Stimulated activated CD4-positive, alpha-beta T cell treated with anti-CD3 and anti-CD28 coated beads, Interleukin-1b, Interleukin-23, amount 100 ng/mL, for 1 hour (primary cell): ENCODE measurements at places on chromosomes 6 and 20.

- DNase-seq = no peak
Observed at GRCh38 chr6:79436241-79436640, 101.0 kb downstream of the LCA5 start.

DNA sequence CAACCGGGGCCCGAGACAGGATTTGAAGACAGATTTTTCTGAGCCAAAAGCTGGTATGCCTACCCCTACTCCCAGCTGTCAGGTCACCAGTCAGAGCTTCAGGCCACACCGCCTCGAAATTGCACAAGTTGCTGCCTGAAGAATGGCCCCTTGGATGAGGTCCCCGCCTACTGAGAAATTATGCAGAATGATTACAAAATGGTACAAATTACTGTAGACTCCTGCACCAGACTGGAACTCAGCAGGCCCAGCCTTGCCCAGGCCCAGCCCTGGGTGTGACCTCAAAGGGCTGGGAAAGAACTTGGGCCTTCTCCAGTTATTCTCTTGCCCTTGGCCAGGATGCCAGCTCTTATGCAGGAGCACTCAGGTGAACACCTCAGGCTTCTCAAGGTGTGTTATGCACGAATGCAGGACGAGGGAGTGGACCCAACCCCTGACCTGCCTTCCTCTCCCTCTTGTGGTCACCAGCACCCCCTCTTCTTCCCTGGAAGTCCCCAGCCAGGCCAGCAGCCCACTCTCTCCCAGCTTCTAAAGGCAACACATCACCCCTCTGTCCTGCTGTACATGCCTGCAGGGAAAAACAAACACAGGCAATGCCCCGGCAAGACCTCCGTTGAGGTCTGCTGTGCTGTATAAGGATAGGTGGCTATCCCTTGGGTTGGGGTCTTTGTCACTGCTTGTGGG is 88.7 kb upstream of the NAA20 start:
- no peak for DNase-seq

DNA sequence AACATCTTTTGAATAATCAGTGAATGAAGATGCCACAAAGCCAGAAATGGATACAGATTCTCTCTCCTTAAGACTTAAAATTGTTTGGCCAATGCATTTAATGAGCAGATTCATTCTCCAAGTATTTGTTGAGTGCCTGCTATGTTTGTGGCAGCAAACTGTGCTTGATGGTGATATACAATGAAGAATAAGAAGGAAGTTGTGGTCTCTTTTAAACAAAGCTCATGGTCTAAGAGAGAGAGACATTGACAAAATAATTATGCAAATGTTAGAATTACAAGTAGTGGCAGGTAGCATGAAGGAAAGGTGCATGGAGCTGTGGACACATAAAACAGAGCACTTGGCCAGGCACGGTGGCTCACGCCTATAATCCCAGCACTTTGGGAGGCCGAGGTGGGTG is 28.3 kb downstream of the NFATC2 start:
- no peak for DNase-seq

DNA sequence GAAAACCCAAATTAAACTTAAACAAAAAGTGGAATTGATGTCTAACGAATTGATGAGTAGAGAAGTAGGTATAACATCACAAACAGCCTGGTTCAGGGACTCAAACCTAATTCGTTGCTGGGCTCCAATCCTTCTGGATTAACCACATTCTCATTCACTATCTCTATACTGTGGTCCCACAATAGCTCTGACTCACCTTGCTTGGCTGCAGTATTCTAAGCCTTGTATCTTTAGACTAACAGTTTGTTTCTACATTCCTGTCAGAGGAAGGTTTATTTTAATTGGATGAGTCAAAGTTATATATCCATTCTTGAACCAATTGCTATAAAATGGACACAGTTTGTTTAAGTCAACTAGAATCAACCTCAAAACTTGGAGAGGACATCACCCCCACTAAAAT is 530.5 kb upstream of the PTCHD4 start:
- no peak for DNase-seq

DNA sequence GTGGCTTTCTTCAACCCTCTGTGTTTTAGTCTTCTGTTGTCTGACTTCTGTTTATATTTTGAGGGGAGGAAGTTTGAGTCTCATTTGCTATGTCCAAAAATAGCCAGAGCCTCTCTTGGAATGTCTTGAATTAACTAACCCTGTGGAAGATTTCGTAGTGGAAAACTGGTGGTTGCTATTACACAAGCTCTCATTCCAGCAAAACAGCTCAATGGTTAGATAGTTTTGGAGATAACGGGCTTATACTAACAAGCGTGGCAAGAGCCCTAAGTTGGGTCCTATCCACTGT is 1.6 kb downstream of the CCN2 start:
- no peak for DNase-seq

DNA sequence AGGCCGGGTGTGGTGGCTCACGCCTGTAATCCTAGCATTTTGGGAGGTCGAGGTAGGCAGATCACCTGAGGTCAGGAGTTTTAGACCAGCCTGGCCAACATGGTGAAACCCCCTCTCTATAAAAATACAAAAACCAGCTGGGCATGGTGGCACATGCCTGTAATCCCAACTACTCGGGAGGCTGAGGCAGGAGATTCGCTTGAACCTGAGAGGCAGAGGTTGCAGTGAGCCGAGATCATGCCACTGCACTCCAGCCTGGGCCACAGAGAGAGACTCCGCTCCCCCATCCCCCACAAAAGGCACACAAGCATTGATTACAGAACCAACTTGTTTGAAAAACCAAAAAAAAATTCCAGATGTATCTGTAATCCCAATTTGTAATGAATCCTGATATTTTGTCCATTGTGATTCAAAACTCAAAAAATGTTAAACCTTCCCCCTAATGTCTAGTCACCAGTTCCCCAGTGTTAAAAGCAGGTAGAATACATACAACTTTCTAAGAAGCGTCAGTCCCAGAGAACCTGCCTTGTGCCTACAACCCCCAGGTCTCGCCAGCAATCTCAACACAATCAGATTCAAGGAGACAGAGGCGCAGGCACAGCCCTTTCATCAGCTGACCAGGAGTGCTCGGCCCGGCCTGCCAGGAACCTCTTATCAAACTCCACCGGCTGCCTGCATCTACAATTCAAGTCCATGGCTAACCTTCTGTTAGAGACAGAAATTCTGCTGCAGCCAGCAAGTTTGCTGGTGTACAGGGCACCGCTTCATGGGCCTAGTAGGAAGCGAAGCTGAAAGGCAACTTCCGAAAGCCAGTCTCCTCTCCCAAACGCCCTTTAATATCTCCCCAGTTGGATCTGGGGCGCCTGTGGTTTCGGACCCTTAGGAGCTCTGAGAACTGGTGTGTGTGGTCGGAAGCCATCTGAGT is 2.1 kb downstream of the EZR start:
- no peak for DNase-seq

- DNase-seq = no peak
Observed at GRCh38 chr6:99822741-99823512, 171.1 kb downstream of the MCHR2 start.

GRCh38 chr6:53658992-53659391 is 6.6 kb downstream of the KLHL31 start:
- no peak for DNase-seq

DNA sequence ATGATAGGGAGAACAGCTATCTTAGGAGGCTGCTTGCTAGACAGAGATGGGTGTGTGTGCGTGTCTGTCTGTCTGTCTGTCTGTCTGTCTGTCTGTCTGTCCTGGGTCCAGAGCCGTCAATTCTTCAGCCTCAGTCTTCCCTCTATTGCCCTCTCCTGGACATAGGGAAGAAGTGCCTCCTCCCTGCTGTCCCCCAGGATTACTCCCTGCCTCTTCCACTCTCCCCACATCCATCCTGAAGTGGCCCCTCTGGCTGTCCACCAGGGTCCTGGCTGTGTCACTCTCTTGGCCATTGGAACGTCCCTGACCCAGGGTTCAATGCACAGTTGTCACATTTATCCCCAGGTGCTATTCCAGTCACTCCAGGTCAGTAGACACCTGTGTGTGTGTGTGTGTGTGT is 10.2 kb downstream of the TREML2 start:
- no peak for DNase-seq

GRCh38 chr20:22823119-22823518 is 212.0 kb upstream of the SSTR4 start:
- no peak for DNase-seq

GRCh38 chr6:71444222-71444621 is 155.6 kb downstream of the OGFRL1 start:
- no peak for DNase-seq

- DNase-seq = no peak
Observed at GRCh38 chr20:57378646-57379262, 12.4 kb upstream of the RBM38 start.

GRCh38 chr6:44534291-44534690 is 146.8 kb downstream of the CDC5L start:
- no peak for DNase-seq

DNA sequence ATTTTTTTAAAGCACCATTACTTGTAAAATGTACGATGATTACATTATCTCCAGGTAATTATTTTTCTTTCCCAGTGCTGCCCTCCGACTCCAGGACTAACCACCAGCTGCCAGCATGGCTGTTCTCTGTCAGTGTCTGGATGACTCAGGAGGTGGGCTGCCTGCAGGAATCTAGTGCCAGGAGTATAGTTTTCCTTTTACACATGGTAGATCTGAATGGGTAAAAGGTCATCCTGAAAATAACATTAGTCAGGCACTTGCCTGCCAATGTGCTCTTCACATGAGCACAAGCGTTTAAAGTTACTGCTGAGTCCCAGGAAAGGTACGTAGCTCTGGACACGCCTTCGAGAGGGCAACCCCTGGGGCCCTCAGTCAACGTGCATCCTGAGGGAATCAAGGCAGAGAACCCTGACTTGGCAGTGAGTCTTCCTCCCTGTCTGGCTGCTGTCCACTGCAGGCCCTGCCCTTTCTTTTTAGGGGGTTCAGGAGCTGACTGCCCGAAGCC is 2.4 kb downstream of the DYNLT1 start:
- DNase-seq = no peak

DNA sequence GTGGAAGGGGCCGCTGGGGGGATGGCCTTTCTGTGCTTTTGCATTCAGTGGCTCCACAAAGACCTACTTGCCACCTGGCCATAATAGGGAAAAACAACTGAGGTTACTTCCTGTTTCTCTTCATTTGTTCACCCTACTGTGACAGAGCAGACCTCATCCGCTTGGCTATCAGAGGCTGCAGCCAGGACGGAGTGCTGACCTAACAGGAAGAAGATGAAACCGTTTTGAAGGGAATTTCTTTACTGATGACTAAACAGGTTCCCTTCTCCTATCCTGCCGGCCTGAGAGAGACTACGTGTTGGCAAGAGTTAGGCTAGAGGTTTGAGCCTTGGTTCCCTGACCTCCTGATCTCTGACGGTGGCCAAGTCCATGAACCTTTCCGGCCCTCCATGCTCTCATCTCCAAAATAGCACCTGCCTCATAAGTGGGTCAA is 21.3 kb downstream of the PRR18 start:
- DNase-seq = no peak

DNA sequence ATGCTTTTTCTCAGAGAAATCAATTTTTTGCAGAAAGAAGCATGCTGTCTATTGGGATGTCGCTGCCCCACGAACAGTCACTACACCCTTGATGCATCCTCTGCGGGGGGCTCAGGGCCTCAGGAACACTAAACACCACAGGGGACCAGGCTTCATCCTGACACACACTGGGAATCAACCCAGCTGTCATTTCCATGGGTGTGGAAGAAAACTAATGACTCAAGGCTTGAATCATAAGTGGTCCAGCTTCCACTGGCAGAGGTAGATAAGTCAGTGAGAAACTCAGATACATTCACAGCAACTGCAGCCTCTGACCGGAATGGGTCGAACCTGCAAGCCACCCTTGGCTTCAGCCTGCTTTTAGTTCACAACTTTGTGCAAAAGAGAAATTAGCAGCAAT is 81.3 kb upstream of the SPTLC3 start:
- no peak for DNase-seq

DNA sequence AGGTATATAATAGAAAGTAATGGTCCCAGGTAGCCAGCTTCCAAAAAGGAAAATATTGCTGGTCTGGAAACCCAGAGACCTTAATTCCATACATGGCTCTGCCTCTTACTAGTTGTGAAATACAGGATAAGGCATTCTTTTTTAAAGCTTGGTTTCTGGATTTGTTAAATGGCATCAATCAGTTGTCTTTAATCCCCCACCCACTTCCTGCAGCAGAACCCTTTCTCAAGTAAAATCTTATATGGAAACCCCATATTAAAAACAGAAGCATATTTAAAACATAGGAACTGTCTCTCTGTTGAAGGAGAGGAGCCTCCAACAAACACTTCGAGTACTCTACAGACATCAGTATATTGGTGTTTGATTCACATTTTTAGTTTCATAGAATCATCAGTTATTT is 6.2 kb upstream of the LCA5 start:
- no peak for DNase-seq

- DNase-seq = no peak
Observed at GRCh38 chr6:7154341-7155139, 46.8 kb downstream of the RREB1 start.

GRCh38 chr6:157811137-157811475 is 11.9 kb upstream of the SNX9 start:
- no peak for DNase-seq

GRCh38 chr6:115363379-115363778 is 697.3 kb downstream of the FRK start:
- DNase-seq = no peak

DNA sequence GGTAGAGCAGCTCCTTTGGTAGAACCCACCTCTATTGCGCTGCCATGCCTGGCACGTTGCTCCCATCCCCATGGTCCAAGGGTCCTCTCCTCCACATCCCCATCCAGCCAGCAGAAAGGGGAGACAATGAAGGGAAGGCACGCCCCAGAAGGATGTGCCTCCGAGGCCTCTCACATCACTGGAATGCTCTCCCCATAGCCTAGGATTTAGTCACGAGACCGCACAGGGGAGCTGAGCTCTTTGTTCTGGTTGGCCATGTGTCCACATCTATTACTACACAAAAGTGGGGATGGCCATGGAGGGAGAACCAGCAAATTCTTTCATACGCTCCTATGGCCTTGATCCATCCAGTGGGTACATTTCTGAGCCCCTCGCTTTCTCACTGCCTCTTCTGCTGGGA is 60.5 kb upstream of the SALL4 start:
- no peak for DNase-seq

GRCh38 chr6:168711049-168711640 is 270.2 kb downstream of the SMOC2 start:
- DNase-seq = no peak
